Stimulated activated naive CD8-positive, alpha-beta T cell treated with anti-CD3 and anti-CD28 coated beads, Interleukin-15, Interleukin-2, amounts not matched to agents 100 U/mL and 50 U/mL, for 24 hours (primary cell): ENCODE measurements at places on chromosomes 3 and 15.

DNA sequence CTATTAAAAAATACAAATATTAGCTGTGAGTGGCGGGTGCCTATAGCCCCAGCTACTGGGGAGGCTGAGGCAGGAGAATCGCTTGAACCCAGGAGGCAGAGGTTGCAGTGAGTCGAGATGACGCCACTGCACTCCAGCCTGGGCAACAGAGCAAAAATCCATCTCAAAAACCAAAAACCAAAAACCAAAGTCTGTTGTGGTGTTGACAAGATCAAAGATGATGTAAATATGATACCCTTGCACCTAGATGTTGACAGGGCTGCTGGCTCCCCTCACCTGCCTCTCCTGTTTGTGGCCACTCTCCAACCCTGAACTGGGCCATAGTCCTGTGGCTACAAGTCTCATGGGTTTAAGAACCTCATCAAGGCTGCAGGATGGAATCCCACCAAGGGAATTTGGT is 16.2 kb downstream of the DAPK2 start:
- no peak for DNase-seq

- no peak for DNase-seq
Observed at GRCh38 chr15:59191855-59192237, 14.8 kb upstream of the LDHAL6B start.

DNA sequence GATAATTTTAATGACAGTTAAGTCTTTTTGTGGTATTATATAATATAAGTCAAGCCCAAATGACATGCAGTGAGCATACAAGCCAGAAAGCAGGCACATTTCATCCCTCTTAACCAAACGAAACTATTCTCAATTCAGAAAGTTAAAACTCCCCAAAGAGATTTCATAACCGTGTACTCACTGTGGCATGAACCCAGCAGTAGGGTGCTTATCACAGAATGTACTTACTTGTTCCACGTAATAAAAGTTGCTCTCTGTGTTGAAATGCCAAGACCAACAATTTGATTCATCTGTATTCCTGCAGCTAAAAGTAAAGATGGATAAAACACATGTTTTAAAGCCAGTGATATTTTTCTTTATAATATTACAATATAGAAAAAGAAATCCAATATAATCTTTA is 12.1 kb downstream of the GK5 start:
- no peak for DNase-seq

GRCh38 chr3:140018556-140018955 is 83.6 kb downstream of the CLSTN2 start:
- DNase-seq, result no peak

GRCh38 chr15:73493922-73494321 is 51.0 kb downstream of the REC114 start:
- no peak for DNase-seq

DNA sequence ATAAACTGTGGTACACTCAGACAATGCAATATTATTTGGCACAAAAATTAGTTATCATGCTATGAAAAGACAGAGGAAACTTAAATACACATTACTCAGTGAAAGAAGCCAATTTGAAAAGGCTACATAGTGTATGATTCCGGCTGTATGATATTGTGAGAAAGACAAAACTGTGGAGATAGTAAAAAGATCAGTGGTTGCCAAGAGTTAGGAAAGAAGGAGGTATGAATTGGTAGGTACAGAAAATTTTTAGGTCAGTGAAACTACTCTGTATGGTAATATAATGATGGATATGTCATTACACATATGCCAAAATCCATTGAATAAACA is 458.8 kb upstream of the CBLB start:
- no peak for DNase-seq

GRCh38 chr3:151925876-151926275 is 52.4 kb downstream of the SUCNR1 start:
- DNase-seq, result no peak

DNA sequence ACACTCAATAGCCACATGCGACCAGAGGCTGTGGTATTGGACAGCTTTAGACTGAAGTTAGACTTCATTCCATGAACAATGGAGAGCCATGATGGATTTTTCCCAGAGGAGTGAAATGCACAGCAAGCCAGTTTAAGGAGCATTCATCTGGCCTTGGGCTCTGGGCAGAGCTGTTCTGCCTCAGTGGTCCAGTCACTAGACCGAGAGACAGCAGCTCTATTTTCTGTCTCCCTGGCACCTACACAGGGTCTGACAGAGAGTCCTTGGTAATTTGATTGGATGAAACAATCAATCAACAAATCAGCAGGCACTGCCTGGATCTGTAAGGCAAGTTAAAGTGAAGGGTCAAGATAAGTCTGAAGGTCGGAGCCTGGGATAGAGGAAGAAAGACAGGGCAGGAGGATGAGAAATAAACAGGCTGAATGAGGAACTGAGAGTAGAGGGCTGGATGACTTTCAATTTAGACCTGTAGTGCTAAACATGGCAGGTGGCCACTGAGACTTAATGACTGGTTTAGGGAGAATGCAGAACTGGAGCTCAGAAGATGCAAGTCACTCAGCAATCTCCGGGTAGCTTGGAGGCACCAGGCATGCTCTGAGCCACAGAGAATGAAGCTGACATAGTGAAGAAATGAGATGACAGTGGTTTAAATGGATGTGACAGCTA is 98.5 kb upstream of the SLC25A36 start:
- DNase-seq, result no peak

DNA sequence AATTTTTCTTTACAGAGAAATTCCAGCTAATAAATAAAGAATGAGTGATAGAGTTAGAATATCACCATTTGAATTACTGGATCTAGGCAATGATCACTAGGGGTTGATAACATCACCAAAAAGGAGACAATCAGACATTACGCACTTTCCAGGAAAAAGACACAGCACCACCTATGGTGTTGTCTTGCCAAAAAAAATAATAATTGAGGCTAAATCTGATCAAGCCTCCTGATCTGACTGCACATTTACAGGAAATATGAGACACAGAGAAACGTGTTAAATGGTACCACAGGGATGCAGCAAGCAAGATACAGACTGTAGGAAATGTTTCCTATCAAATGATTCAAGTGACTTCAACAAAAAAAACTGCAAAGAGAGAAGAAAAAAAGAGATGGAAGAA is 92.8 kb downstream of the EOMES start:
- no peak for DNase-seq

DNA sequence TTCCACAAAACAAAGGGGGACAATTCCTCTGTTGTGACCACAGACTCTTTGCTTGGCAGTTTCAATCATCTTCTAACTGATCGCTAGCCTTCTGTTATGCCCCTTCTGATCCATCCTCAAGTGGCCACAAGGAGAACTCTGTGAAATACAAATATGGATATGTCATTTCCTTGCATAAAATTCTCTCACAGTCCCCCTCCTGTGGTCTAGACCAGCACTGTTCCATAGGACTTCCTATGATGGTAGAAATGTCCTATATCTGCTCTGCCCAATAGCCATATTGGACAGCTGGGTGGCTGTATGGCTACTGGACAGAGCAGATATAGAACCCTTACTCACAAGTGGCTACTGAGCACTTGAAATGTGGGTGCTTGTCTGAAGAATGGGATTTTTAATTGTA is 25.9 kb upstream of the SNRK start:
- DNase-seq, result no peak

- no peak for DNase-seq
Observed at GRCh38 chr3:12898290-12898964, 57.1 kb upstream of the RPL32 start.

DNA sequence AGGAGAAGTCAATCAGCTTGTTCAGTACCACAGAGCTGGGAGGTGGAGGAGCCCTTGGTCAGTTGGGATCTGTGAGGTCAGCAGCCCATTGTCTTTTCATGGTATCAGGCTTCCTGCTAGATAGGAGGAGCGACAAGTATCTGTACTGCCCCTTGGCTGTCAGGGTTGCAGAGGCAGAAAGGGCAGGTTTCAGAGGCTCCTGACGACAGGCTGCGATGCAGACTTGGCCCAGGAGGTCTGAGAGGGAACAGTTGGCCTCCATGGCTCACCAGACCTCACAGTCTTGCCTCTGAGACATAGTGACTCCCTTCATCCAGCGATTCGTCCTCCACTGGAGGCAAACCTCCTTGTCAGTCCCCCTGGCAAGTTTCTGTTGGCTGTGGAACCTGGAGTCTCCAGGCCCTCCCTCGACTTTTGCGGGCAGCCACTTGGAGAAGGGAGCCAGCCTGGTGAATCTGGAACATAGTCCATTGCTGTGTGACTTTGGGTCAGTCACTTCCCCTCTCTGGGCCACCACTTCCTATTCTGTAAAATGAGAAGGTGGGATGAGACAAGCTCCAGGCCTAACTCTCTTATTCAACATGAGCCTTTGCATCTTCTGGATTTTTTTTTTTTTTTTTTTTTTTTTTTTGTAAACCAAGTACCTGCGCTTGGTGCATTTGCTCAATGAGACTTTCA is 177.9 kb upstream of the TLE3 start:
- DNase-seq, result no peak

GRCh38 chr15:48466820-48467219 is 135.6 kb downstream of the DUT start:
- no peak for DNase-seq

DNA sequence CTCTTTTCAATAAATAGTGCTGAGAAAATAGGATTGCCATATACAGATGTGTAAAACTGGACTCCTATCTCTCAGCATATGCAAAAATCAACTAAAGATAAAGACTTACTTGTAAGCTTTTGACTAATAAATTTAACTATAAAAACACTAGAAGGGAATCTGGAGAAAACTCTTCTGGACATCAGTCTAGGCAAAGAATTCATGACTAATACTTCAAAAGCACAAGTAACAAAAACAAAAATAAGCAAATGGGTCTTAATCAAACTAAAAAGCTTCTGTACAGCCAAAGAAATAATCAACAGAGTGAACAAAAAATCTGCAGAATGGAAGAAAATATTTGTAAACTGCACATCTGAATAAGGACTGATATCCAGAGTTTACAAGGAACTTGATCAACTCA is 1122.2 kb downstream of the TBL1XR1 start:
- no peak for DNase-seq

DNA sequence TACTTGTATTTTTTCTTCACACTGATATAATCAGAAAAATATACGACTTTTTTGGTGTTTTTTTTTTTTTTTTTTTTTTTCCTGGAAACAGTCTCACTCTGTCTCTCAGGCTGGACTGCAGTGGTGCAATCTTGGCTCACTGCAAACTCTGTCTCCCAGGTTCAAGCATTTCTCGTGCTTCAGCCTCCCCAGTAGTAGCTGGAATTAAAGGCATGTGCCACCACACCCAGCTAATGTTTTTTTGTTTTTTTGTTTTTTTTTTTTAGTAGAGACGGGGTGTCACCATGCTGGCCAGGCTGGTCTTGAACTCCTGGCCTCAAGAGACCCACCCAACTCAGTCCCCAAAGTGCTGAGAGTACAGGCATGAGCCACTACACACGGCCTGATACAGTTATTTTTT is 20.8 kb upstream of the DNAAF4 start:
- DNase-seq, result no peak

DNA sequence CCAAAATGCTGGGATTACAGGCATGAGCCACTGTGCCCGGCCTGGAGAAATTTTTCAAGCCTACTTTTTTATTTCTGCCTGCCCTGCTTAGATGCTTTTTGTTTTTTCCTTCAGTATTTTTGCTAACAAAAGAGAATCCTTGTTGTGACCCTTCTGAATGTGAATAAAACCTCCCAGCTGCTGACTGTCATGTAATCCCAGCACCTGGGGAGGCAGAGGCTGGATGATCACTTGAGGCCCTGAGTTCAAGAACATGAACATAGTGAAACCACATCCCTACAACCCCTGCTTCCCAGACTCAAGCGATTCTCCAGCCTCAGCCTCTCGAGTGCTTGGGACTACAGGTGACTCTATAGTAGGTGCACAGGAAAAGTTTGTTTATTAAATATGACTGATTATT is 84.9 kb downstream of the SOX2 start:
- DNase-seq, result no peak

DNA sequence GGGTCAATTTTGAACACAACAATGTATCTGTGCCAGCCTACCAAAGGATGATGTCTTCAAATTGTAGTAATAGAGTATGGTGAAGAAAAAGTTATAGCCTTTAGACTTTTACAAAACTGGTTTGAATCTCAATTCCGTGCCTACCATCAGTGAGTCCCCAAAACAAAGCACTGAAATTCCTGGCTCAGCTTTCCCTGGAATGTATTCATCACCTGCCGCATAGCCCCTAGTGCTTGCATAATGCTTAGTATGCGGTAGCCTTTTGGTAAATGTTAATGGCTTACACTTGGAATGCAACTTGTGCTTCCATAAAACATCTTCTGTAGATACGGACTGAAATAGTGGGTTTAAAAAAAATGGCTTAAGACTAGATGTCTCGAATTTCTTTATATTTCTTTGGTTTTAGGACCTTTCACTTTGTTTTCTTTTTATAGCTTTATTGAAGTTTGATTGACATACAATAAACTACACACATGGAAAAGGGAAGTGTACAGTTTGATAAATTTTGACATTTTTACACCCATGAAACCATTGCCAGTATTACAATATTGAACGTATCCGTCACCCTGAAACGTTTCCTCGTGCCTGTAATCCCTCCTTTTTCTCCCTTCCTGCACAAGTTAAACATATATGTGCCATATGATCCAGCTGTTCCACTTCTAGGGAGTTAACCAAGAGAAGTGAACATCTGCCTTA is 12.1 kb downstream of the SACM1L start:
- DNase-seq, result no peak

DNA sequence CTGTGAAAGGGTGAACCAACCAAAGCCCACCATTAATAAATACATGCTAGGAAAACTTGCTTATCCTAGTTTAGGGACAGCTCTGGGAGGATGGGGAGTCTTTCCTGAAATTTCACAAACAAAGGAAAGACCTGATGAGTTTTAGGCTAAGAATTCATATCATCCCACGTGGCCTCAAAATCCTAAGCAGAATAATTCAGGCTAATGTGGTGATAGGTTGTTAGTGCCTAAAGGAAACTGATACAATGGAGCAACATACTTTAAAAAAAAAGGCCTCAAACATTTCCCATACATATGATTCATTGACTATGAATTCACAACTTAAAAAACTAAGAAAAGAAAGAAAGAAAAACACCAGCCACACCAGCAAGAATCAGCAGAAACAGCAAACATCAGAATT is 126.9 kb upstream of the CNTN4 start:
- DNase-seq, result no peak

DNA sequence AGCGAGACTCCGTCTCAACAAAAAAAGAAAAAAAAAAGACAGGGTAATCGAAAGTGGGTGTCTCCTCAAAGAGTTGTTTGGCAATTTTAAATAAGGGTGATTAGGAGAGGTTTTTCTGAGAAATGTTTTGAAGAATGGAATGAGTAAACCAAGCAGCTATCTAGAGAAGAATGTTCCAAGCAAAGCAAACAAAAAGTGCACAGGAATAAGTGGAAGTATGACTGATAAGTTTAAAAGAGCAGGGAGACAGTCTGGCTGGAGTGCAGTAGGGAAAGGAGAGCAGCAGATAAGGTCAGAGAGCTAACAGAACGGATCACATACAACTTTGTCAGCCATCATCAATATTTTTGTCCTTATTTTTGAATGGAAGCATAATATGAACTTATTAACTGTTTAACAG is 853.5 kb downstream of the TUSC7 start:
- no peak for DNase-seq

- no peak for DNase-seq
Observed at GRCh38 chr15:59035201-59035600, 47.7 kb downstream of the RNF111 start.

- no peak for DNase-seq
Observed at GRCh38 chr15:49814709-49815108, 193.9 kb downstream of the DTWD1 start.

GRCh38 chr3:81839504-81840094 is 78.2 kb upstream of the GBE1 start:
- DNase-seq, result no peak

GRCh38 chr3:195226900-195227447 is 44.0 kb downstream of the XXYLT1 start:
- DNase-seq, result peak; percentile 25

- DNase-seq, result no peak
Observed at GRCh38 chr3:46464326-46465195, at the start of gene LTF. TSS of gene LTF (minus strand) at chr3:46464905. CDS start at chr3:46464867, 38 bp downstream.
